ENCODE measurements at places on chromosomes 2 and 18.

GRCh38 chr2:65032019-65032975 lies 23.9 kb upstream of the CEP68 start:
- DNase-seq: no peak

DNA sequence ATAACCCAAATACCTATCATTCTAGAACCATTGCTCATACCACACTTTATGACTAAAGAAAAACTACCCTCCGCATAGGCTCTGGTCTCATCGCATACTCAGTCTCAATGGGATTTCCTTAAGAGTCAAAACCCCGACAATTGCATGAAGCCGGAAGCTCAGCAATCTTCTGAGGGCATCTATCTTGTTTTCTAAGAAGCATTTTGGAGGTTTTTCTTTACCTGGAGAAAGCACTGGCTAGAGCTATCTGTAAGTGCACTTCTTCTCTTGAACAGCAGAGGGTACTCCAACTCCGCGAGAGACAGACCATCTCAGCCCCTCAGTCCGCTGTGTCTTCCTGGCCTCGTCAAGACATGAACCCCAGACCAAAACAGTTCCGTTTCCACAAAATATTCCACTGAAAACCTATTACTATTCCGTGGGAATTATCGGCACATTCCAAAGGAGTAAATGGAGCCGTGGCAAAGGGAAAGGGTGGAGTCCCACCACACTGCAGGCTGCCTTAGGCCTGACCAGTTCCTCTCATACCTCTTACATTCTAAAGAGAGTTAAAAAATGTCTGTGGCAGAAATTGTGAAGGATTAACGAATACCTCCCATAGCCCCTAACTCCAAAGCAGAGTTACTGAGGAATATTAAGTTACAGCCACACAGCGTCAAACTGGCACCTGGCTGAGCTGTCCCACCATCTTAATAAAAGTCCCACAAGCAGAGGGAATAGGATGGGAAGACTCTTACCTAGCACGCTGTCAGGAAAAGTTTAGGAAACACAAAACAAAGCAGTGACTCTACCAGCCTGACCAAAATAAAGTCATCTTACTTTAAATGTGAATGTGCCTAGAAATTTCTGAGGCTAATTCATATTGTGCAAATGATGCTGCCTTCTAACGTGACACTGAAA lies 325.6 kb upstream of the VRK2 start:
- DNase-seq: peak; percentile 11

GRCh38 chr2:166332106-166332505 lies 43.6 kb downstream of the SCN9A start:
- no peak for DNase-seq

- no peak for DNase-seq
Measured at GRCh38 chr2:106096299-106097037, 97.6 kb downstream of the UXS1 start.

DNA sequence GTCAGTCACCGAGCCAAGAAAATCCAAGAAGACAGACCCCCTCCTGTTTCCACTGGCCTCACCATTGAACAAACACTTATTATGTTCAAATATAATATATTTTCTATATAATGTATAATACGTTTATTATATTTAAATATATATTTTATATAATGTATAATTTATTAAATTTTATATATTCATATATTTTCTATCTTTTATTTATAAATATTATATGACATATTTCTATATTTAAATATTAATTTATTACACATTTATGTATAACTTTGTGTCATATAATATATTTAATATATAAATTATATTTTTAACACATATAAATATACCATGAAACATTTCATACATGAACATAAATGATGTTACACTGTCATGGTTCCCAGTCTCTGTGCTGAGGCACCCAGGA lies 60.9 kb upstream of the RMDN2 start:
- DNase-seq: no peak

DNA sequence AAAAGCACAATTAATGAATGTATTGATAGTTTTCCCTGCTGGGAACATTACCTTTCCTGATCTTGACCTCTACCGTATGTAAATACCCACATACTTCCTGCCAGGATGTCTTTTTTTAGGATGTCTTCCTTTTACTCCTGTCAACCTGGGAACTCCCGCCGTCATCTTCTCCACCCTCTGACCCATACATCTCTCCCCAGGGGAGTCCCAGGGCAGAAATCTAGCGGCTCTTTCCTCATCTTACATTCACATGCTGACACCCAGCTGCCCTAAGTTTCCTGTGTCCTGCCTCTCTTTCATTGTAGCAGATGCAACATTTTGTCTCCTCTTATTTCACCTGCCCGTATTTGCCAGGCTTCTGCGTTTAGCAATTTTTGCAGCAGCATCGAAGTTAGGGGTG lies 107.8 kb downstream of the CRIM1 start:
- no peak for DNase-seq

DNA sequence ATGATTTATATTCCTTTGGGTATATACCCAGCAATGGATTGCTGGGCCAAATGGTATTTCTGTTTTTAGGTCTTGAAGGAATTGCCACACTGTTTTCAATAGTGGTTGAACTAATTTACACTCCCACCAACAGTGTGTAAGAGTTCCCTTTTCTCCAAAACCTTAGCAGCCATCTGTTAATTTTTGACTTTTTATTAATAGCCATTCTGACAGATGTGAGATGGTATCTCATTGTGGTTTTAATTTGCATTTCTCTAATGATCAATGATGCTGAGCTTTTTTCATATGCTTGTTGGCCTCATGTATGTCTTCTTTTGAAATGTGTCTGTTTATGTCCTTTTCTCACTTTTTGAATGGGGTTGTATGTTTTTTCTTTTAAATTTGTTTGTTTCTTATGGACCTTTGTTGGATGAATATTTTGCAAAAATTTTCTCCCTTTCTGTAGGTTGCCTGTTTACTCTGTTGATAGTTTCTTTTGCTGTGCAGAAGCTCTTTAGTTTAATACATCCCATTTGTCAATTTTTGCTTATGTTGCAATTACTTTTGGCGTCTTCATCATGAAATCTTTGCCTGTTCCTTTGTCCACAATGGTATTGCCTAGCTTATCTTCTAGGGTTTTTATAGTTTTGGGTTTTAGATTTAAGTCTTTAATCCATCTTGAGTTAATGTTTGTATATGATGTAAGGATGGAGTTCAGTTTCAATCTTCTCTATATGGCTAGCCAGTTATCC lies 119.7 kb upstream of the XIRP2 start:
- DNase-seq: no peak

GRCh38 chr2:231924889-231925275 lies 1.3 kb downstream of the NPPC start:
- DNase-seq: no peak

Data from NCI-H748 treated with DMSO at 0.1 percent for 48 hours (cell line).